ENCODE measurements at places on chromosomes 12 and 14.

DNA sequence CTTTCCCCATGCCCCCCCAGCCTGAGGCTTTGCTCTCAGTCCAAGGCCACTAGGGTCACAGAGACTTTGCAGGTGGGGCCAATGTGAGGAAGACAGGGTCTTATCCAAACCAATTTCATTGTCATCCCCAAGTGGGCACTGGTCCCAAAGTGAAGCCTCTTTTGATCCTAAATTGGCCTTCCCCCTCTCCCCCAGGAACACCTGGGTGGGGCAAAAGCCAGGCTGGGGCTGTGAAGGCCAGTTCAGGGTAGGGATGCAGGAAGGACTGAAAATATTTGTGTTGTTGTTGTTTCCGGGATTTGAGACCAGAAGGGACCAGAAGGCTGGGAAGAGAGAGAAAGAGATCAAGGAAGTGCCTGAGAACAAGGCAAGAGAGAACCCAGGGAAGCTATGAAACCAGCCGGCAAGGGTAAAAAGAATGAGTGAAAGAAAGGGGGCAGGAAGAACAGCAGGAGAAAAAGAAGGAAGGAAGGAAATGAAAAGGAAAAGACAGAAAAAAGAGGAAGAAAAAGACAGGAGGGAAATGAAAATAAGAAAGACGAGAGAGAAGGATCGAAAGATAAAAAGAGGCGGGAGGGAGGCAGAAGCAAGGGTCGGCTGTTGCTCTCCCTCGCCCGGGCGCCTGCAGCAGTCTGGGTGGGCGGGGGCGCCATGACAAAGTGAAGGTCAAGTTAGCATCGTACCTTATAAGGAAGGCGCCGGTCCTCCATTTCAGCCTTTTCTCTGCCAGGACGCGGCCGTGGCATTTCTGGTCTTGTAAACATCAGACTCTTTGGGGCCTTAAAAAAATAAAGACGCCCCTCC lies 7.4 kb upstream of the HOXC11 start:
- no peak for DNase-seq

DNA sequence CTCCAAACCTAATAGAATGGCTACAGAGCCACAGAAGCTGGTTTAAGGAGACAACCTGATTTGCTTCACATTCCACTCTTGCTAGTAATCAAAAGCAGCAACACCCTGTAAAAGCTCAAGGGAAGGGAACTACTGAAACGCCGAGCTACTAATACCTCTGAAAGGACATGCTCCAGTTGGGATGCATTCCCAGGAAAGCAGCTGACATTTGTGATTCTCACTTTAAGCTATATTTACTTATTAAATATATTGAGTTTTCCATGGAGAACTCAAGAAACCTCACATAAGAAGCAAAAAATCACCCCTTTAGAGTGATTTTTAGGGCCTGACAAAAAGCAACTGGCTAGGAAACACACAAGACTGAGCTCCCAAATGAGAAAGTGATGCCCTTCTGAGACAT lies 1073.0 kb upstream of the FLRT2 start:
- no peak for DNase-seq

DNA sequence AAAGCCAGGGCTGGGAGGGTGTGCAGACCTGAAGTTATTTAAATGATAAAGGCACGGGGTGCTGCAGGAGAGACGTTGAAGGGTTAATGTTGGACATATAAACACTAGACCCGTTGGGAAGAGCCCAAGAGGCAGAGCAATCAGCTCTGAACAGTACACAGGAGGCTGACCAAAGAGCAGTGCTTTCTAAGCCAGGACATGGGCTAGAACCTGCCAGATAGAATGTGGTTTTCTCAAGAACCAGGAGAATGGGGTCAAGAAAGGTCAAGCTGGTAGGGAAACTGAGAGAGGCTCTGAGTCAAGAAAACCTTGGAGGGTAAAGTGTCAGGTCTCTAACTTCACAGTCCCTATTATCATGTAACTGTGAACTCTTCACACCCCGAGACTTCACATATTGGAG lies 143.2 kb upstream of the EEA1 start:
- DNase-seq = no peak

GRCh38 chr14:92950773-92951172 lies 27.8 kb downstream of the CHGA start:
- no peak for DNase-seq

DNA sequence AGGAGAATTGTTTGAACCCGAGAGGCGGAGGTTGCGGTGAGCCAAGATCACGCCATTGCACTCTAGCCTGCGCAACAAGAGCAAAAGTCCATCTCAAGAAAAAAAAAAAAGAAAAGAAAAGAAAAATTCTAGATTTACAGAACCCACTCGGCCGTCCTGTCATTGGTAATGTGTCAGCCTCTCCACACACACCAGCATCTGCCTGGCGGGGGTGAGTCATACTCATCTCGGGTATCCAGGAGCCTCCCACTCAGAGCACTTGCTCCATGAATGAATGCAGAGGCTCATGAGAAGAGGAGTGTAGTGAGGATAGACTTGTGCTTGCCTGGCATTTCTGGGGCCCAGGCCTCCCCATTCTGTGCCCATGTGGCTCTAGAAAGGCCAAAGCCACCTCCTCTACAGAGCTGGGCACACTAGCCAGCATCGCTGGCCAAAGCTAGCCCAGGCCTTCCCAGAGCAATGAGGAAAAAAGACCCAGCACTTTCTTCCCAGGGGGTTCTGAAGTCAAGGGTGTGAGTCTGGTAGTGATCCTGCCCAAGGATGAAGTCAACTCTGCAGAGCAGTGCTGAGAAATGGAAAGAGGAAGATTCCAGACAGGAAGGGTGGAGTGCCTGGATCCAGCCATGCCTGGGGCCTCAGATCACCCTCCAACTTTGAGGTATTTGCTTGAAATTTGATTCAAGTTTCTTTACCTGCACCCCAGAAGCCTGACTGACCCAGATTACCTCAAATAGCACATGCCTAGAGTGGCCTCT lies 31.2 kb upstream of the KLC1 start:
- DNase-seq = peak; percentile 17

- DNase-seq = no peak
These were observed 1.4 kb downstream of the FAR2 start for GRCh38 chr12:29150462-29150861.

DNA sequence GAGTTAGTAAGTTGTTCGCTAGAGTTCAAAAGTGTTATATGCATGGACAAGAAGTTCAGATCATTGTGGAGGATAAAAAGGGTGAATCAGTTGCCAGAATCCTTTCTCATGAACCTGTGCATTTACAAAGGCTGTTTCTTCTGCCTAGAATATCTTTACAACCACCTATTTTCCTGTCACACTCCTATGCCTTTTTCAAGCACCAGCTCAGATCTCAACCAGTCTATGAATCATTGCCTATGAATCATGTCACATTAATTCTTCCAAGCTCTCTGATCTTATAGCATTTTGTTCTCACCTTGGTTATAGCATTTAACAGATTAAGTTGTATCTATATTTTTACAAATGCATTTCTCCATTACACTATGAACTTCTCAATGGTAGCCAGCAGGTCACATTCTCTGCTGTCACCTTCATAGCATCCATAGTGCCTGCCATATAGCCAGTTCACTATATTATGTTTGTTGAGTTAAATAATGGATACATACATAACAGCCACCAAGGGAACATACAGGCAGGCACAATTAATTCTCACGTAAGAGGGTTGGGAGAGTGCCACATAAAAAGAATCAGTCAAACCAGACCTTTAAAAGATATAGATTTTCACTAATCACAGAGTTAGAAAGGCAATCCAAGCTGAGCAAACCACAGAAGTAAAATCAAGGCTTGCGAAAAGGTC lies 573.0 kb downstream of the FOXG1 start:
- DNase-seq = no peak

DNA sequence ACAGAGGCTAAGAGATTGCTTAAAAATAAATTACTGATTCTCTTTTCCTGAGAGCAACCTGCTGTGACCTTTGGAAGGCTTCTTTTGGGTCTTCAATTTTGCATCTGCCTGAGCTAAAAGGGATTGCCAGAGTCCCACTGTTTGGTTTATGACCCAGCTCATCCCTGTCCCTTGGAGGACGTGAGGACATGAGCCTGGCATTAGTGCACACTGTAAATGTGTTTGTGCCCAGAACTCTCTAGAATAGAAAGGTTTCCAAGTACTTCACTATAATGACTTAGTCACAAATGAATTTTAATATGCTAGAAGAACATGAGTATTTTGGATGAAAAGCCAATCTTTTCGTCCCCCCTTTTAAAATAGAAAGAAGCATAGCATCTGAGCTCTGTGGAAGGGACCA lies 47.1 kb upstream of the CDKN3 start:
- DNase-seq = no peak

DNA sequence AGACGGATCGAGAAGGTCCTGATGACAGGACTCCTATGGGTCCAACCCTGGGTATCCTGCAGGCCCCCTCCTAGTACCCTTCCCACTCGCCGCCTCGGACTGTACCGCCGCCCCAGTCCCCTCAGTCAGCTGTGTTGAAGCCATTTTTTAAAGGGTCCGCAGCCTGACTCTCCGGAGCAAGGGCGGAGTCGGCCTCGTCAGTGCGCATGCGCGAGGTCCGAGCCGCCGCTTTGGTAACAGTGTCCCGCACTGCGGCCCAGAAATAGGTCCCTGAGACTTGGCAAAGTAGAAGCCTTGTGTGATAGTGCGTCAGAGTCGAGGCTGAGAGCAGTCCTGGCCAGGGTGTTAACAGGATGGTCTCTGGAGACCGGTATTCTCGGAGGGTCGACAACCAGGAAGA lies 769.0 kb upstream of the ALG10B start:
- DNase-seq = no peak

- no peak for DNase-seq
These were observed 214.1 kb downstream of the RPAP3 start for GRCh38 chr12:47491516-47492305.

DNA sequence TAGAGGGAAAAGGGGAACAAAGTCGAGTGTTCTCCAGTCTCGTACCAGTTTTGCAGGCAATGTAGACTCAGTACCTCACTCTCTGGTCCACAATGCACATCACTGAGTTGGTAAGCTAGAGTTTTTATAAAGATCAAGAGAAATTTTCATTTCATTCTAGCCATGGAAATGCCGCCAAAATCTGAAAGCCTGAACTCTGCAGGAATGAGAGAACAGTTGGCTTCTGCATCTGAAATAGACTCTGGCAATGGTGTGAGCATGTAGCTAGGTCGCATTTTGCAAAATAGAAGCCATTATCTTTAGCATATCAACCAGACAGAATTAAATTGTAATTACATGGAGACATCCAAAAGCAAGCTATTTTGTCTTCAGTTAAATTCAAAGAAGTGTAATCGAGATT lies 381.0 kb downstream of the NOVA1 start:
- DNase-seq = no peak

DNA sequence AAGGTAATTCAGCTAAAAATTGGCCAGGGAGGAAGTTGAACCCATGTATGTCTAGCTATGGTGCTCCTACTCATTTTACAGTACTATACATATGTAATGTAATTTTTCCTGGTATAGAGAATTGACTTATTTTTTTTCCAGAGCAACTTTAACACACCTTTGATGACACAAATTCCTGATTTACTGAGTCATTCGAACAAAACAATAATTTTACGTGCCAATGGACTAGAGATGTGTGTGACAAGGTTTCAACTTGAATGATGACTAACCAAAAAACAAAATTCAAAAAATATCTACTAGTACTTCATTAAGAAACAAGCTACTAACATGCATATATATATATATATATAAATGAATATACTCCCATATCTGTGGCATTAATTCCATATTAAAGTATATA lies 180.5 kb downstream of the KITLG start:
- no peak for DNase-seq
